Sigmoid colon (tissue), 7 donors: ENCODE measurements at places on chromosomes 16 and 17.

- DNase-seq = peak; percentile 36
Measured at GRCh38 chr16:66489818-66490217, 60.1 kb downstream of the TK2 start.

- peak; percentile 48 for DNase-seq
Measured at GRCh38 chr17:48630925-48631692, 5.0 kb upstream of the HOXB9 start.

GRCh38 chr17:35313875-35314409 is 59.5 kb downstream of the SLFN11 start:
- DNase-seq = no peak

GRCh38 chr17:78973196-78973595 is 6.5 kb downstream of the LGALS3BP start:
- no peak for DNase-seq

DNA sequence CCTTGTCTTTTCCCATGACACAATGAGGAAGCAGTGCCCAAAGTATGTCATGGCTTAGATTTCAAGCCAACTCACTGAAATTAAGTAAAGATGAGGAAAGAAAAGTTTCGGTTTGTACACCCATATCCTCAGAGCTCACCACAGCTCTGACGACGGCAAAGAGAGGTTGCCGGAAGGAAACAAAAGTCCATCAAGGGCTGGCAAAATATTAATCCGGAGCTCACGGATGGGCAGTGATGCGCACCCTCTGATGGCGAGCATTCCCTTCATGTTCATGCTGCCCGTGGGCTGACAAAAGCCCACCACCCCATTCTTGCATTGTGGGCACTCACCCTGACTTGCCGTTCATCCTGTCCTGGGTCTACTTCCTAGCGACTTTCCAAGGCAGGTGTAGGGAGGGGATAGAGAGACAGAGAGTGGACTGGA is 103.1 kb downstream of the SOX9 start:
- no peak for DNase-seq

DNA sequence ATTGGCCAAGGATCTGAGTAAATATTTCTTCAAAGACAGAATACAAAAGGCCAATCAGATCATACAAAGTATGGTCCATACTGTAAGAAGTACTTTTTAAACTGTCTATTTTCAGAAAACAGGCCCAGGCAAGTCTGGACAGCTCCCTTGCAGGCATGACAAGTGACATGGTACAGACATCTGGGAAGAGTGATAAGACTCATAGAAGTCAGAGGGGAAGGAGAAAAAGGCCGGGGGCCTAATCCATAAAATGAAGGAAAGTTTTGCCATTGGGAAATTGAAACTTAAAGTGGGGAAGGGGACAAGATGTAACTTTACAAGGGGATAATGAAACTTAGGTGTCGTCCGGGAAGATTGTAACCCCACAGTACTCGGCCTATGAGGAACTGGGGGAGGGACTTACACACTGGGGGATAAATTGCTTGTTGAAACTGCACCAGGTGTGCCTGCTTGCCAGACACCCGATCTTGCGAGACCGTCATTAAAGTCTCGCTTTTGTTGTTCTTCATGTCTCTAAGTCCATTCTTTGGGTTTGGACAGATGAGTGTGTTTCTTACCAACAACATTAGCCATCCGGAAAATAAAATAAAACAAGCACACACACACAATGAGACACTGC is 684.0 kb downstream of the CDH11 start:
- DNase-seq = no peak

DNA sequence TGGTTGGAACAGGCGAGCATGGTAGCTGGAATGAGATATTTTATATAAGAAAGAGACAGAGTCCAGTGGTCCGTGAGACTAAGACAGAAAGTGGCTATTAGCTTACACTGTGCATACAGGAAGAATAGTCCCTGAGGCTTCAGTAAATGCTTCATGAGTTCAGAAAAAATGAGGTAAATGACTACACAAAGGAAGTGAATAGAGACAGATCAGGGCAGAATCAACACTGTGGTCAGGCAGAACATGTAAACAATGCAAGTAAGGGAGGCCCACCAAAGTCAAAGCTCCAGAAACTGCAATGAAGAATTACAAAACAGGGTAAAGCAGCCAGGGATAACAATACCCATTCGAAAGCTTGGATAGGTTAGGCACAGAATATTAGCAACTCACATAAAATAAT is 4.8 kb downstream of the ABCA10 start:
- DNase-seq = no peak

- no peak for DNase-seq
Measured at GRCh38 chr16:77840673-77841501, 52.5 kb downstream of the VAT1L start.

GRCh38 chr17:65813306-65813705 is 251.9 kb upstream of the AXIN2 start:
- DNase-seq = no peak

- DNase-seq = no peak
Measured at GRCh38 chr17:58693751-58694150, 1.3 kb downstream of the RAD51C start.

GRCh38 chr17:67742025-67742424 is 24.3 kb downstream of the NOL11 start:
- no peak for DNase-seq

DNA sequence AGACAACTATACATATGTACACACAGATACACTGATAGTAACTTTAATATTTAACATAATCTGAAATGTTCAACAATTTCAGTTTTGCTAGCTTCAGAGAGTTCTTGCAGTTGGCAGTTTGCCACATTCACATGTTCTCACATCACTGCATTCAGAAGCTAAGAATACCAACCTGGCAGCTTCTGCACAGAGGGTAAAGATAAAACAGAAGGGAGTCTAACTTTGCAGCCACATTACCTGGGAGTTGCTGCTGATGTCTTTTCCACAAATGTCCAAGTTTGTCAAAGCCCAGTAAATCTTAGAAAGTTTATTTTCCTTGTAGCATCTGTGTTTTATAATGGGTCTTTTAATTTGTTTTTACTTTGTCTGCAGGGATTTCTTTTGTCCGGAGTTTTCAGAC is 332.0 kb downstream of the BCAS3 start:
- DNase-seq = no peak

DNA sequence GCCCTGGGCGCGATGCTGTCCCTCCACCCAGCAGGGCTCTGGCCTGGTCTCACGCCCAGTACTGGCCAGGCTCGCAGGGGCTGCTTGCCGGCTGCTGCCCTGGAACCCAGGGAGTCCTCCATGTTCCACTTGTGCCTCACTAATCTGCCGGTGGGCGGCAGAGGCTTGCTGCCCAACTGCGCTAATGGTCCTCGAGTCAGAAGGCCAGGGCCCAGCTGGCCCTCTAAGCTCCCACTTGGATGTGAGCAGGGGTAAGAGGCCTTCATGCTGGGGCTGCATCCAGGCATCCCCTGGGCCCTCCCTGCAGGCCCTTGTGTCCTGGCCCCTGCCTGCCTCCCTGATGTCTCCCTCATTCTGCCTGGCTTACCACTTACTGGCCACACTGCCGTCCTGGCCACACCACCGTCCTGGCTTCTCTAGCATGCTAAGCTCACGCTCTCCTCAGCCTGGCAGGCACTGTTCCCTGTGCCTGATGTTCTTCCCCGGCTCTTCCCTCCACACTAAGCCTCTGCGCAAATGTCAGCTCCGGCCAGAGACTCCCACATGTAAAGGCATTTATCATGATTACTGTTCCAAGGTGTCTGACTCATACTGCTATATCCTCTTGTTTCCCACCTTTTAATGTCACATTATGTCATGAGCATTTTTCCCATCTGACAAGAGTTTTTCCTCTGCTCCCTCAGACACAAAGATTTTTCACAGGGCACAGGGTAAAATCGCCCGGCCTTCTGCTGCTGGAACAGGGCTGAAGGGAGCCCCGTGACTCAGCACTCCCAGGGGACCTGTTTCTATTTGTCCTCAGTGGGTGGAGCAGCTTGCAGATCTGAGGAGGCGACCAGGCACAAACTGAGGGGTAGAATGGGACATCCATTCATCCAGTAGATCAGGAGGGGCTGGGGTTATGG is 15.9 kb downstream of the B9D1 start:
- DNase-seq = peak; percentile 89

GRCh38 chr17:36627101-36627500 is 25.7 kb downstream of the MRM1 start:
- DNase-seq = no peak

GRCh38 chr17:79960788-79961522 is 74.7 kb downstream of the TBC1D16 start:
- DNase-seq = no peak

GRCh38 chr17:49667854-49668253 is 10.0 kb downstream of the SPOP start:
- no peak for DNase-seq

GRCh38 chr16:50940275-50940854 is 198.5 kb downstream of the CYLD start:
- no peak for DNase-seq

- DNase-seq = no peak
Measured at GRCh38 chr16:66014221-66014620, 352.3 kb upstream of the CDH5 start.

- no peak for DNase-seq
Measured at GRCh38 chr17:69452664-69453260, 38.3 kb downstream of the MAP2K6 start.

DNA sequence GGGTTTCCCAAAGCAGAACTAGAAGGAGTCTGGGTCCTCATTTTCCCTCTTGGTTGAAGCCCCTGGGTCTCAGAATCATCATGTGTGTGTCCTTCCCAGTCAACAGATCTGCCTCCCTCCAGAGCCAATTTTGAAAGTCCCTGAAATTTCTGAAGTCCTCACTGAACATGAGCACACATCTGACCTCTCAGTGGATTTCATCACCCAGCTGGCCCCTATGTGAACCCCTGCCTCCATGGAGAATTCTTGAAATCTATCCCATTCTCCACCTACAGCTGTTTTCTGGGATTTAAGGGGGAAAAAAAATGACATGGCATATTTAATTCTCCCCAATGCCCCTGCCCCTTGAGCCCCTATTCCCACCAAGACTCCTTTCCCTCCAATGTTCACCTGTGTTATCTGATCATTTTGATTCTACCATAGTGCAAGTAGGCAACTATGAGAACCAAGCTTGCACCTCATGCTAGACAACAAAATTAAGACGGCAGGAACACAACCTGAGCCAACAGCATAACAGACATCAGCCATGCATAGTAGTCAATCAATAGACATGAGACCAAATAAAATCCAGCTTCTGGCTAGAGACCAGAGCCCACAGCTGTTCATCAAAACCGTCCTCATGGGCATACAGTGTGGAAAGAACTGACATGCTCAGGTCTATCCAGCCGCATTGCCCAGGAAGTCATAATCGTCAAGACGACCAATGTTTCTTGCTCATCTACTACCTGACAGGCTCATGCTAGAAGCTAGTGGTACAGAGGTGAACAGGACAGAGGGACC is 14.9 kb downstream of the SOX9 start:
- DNase-seq = no peak

DNA sequence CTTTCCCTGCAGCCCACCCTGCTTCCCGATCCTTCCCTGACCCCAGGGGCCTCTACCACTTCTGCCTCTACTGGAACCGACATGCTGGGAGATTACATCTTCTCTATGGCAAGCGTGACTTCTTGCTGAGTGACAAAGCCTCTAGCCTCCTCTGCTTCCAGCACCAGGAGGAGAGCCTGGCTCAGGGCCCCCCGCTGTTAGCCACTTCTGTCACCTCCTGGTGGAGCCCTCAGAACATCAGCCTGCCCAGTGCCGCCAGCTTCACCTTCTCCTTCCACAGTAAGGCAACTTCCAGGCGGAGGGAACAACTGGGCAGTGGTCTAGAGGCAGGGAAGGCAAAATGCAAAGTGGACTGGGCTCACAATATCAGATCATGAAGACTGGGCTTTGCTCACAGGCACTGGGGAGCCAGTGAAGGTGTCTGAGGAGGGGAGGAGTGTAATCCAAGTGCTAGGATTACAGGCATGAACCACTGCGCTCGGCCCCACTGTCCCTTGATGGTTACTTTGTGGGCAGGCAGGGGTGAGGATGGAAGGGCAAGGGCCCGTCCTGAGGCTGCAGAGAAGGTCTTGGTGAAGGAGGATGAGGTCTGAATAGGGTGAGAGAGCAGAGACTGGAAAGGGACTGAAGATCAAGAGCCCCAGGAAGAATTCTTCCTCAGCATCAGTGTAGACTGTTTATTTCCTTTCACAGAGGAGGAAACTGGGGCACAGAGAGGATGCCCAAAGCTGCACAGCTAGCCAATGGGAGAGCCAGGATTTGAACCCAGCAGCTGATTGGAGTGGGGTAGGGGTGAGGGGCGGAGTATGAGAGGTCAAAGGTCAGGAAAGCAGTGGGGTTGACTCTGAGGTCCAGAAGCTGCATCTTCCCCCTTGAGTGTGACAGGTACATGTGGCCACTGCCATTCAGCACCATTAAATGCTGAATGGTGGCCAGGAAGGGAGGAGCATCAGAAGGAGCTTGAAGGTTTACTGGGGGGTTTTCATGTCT is 16.5 kb upstream of the ADGRG3 start:
- no peak for DNase-seq

GRCh38 chr17:72458301-72458700 is 337.5 kb downstream of the SOX9 start:
- DNase-seq = no peak

GRCh38 chr17:45222014-45222288 is 266 bp downstream of the FMNL1 start:
- no peak for DNase-seq

DNA sequence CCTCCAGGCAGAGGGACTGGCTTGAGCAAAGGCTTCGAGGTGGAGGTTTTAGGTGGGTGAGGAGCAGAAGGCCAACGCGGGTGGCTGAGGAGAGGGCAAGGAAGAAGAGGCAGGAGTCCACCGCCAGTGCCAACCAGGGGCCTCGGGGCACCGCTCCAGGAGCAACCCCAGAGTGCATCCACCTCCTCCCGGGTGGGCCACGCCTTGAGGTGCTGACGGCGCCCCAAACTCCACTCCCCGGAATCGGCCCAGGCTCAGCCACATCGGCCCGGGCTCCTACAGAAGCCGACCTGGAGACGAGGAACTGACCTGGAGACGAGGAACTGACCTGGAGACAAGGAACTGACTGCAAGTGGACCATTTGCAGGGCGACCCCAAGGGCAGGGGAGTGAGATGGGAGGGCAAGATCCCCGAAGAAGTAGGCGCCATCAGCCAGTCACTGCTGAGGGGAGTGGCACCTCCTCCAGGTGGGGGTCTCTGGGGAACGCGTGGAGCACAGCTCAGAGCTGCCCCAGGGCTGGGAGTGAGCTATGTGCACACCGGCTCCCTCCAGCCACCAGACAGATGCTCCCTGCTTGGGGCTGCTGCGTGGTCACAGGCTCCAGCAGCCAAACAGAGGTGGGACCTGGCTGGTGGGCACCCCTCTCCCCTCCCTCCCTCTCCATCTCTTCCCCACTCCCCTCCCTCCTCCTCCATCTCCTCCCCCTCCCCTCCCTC is 29.2 kb upstream of the CBFA2T3 start:
- peak; percentile 44 for DNase-seq
